ENCODE measurements at places on chromosomes 11 and 22.

- DNase-seq, result no peak
These were observed 53.6 kb downstream of the DDX10 start for GRCh38 chr11:108718466-108718865.

GRCh38 chr11:12691473-12691872, 17.3 kb downstream of the TEAD1 start:
- DNase-seq, result no peak

GRCh38 chr11:61021661-61022212, 50.3 kb downstream of the CD6 start:
- no peak for DNase-seq

DNA sequence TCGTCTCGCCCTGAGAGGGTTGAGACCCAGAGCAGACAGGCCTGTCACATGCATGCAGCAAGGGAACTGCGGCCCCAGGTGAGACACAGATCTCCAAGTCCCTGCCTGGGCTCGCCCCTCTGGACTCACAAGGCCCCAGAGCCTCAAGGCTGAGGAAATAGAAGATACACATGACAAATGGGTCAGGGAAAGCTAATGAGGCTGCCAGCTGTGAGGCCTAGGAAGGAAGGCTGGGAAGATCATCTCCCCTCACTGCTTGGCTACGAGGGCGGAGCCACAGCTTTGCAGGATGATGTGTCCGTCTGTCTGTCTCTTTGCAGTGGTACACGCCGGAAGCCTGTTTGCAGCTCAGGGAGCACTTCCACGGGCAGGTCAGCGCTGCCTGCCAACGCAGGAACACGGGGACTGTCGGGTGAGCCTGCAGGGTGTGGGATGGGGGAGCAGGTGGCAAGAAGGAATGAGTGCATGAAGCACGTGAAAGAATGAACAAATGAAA, 4.5 kb downstream of the RAB36 start:
- DNase-seq, result no peak

DNA sequence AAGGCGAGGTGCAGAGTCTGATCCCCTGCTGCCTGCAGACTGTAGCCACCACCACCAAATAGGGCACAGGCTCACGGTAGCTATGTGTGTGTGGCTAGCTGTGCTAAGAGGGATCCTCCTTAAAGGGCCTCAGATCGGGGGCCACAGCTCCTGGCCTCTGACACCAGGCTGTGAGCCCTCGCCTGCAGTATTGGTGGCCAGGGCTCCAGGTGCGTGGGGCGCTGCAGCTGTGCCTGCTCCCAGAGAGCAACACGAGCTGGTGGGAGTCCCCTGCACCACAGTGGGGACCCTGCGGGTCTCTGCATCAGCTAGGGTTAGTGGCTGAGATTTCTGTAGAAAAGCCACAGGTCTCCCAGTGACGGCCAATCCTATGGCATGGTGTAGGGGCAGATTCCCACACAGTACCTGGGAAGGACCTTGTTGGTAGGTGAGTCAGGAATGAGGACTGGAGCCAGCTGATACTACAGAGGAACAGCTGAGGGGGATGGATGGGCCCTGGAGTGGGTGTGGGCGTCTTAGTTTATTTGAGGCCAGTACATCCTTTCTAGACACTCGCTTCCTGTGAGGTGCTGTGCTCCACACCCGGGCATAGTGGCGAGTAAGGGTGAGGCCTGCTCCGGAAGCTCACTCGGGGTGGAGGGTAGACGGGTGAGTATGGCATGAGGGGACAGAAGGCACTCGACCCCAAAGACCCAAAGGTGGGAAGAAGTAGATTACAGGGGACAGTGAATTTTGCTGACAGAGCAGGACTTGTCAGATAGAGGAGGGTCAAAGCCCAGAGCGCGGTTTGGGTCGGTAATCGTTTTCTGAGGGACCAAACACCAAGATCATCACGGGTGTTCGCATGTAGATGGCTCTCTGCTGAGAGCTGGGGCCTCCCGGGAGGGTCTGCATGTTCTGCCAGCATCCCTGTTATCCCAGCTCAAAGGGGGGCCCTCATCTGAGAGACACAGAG, 212.5 kb downstream of the TBC1D22A start:
- no peak for DNase-seq

GRCh38 chr11:70049045-70049444, 29.1 kb upstream of the ANO1 start:
- no peak for DNase-seq

DNA sequence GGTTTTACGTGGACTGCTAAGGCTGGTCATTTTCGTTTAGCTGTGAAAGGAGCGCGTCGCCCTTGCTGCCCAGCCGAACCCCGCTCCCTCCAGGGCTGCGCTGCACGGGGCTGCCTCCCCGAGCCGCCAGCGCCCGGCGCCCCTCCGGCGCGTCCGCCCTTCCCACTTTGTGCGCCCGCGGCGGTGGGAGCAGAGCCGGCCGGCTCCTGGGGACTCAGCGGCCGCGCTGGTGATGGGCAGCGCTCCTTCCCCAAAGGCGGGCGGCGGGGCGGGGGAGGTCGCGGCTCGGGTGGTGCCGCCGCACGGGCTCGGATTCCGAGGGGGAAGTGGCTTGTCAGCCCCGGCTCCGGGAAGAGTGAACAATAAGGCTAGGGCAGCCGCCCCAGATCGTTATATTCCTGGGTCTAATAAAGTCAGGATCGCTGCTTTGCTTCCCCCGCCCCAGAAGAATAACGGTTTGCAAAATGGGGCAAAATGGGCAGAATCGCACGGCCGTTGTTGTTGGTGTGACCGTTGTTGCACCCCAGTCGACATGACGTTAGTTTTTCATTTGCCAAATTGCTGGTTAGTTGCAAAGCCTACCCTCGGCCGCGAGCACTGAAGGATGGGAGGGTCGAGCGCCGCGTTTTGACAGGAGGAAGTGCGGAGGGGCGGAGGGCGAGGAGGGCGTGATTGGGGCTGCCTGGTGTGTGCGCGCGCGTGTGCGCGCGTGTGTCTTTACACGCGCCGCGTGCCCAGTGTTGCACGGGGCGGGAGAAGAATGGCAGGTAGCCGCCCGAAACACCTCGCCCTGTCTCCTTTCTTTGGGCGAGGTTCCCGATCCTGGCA, 745 bp downstream of the NCAM1 start:
- DNase-seq, result no peak

DNA sequence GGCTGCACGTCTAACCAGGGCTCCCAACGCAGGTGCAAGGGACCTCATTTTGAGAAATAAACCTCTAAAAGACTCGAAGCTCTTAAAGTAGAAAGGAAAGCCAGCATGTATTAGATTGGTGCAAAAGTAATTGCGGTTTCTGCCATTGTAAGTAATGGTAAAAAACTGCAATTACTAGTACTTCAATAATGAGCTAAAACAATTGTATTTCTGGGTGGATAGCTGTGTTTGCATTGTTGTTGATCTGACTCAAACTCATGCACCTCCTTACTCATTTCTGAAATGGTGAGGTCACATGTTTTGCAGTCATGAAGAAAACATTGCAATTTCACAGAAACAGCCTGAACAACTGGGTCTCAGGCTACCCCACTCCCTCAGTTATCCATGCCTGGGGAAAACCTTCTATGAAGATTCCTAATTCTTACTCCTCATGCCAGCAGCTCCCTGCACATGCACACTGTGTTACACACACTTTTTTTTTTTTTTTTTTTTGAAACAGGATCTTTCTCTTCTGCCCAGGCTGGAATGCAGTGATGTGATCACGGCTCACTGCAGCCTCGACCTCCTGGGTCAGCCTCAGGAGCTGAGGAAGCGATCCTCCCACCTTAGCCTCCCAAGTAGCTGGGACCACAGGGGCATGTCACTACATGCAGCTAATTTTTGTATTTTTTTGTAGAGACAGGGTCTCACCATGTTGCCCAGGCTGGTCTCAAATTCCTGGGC, 24.6 kb downstream of the VWCE start:
- DNase-seq, result peak; percentile 75

DNA sequence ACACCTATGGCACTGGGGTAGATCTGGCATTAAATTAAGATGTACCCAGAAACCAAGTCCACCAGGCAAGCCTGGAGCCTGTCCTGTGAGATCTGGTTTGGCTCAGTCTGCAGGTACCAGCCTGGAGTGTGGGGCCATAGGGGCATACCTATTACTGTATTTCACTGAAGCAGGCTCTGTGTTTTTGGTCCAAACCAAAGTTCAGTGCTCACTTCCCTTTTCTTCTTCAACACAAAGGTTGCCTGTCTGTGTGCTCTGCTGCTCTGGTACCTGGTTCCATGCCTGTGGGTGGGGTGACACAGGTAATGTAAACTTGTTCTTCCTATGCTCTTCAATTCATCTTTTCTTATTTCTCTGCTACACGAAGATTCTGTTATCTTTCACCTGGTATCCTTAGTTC, 19.8 kb upstream of the GLYATL2 start:
- DNase-seq, result no peak

DNA sequence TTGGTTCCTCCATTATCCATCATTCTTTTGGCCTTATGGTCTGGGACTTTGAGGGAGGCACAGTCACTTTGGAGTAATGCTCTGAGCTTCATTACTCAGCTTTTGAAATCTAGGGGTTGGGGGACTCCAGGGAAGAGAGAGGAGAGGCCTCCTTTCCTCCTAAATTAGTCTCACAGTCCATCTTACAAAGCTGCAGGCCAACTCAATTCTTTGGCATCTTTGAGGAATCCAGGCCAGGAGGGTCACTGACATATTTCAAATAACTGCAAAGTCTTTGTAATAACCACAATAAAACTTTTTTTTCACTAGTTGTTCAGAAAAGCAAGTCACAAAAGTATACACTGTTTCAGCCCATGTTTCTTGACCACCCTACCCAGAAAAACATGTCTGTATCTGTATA, 73.3 kb upstream of the FAR1 start:
- peak; percentile 58 for DNase-seq

All from AG08395 (cell line).